ENCODE measurements at places on chromosomes 5 and 9.

GRCh38 chr5:8234179-8234770 lies 365.3 kb downstream of the MTRR start:
- no peak for DNase-seq

DNA sequence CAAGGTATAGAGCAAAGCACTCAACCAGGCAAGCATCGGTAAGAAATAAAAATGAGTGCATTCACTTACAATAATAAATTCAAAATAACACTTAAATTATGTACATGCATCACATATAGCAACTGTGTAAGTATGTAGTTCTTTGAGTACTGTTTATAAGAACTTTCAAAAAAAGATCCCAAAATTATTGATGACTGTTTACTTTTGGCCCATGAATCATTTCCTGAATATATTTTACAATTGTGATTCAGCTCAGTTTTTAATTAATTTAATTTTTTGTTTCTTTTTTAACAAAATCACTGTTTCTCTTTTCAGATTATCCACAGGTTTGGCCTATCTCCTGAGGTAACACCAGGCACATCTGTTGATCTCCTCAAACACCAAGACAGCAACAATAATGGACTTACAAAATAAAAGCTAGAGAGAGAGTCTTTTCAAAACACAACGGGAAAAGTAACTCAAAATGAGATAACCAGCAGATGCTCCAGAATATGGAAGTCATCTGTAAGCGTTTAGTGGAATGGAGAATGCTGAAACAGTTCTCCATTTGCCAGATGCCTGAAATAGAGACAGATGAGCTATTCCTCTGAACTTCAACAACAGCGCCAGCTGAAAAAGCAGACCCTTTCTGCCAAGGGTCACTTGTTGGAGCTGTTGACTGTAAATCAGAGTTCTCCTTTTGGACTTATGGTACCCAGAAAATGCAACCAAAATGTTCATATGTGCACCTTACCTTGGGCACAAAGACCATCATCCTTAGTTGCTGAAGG lies 348.6 kb upstream of the RGMB start:
- no peak for DNase-seq

- no peak for DNase-seq
These were observed 286.1 kb downstream of the RAB3C start for GRCh38 chr5:58868931-58869330.

DNA sequence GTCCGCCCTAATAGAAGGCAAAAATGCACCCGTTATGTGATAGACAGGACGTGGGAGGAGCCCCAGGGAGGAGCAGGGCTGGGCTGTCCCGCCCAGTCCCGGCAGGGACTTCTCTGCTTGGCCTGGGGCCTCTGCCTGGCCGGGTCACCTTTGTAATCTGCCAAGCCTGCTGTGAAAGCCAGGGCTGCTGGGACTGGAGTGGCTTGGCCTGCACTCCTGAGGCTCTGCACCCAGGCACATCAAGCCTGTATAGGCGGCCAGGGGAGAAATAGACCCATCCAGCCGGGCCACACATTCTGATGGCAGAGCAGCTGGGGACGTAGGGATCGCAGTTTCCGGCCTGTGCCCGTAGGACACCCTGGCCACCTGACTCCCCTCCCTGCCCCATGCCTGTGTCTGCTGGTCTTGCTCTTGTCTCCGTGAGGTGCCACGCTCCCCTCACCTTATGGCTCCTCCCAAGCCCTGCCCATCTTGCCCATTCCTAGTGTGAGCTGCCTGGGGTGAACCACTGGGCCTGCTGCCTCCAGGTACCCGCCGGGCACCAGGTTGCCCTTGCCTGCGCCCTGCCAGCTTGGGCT lies 28.1 kb downstream of the DYNC2I2 start:
- no peak for DNase-seq

GRCh38 chr9:69499407-69499806 lies 172.8 kb downstream of the APBA1 start:
- no peak for DNase-seq

DNA sequence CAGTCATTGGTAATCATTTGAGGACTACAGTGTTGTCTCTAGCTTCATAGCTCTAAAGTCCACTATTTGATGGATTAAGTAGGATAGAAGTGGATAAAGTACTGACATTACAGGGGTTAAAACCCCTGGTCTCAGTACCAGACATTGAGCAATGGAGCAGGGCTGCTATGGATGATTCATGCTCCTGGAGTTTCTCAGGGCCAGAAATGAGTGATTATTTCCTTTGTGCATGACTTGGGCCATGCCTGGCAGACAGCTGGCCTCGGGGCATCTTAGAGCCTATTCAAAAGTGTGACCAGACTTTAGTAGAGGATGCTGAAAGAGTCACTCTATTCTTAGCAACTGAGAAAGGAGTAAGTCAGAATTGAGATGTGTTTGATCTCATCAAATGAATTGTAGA lies 350.7 kb upstream of the TLE4 start:
- no peak for DNase-seq

DNA sequence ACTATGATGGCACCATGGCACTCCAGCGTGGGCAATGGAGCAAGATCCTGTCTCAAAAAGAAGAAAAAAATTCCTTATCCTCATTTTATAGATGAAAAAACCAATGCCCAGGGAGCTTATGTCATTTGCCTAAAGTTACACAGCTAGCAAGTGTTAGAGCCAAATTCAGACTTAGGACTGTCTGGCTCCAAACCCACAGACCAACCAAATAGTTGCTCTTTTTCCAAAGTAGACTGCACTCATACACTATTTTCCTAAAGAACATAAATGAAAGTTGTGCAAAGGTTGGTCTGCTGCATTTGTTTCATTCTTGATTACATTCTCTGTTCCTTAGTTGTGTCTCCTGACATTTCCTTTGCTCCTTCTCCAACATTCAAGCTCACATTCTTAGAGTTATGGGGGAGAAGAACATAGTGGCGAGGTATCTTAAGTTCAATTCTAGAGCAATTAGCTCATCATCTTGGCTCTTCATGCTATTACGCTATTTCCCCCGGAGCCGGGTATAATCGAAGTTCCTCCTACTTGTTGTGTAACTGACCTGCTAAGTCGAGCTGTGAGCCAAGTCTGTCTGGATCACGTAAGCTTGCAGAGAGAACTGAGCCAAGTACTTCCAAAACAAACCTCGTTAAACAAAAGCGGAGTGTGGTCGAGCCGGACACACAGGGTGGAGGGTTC lies 138.3 kb downstream of the RFK start:
- DNase-seq = no peak

DNA sequence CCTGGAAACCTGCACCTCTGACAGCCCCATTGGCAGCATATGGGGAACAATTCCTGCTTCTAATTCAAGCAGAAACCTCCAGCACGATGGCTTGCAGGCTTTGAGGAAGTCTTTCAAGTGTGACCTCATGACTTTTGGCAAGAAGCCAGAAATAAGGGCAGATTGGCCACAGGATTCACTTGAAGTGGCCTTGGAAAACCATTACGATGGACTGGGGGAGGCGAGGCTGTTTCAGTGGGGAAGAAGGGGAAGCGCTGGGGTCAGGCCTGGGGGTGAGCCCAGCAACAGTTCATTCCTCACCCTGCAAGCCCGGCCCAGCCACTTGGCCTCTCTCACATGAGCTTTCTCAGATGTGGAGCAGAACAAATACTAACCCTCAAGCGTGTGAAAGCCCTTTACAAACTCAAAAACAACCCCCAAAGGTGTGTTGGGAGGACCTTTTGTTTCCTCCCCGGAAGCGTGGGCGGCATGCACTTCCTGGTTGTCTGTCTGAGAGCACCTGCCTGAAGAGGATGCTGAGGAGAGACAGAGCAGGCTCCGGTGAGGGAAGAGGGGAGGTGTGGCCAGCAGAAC lies 26.9 kb upstream of the EEIG1 start:
- peak; percentile 77 for DNase-seq

- DNase-seq = no peak
These were observed 10.0 kb downstream of the NTRK2 start for GRCh38 chr9:84679571-84679970.

GRCh38 chr9:18920141-18921084 lies 112.6 kb downstream of the SAXO1 start:
- DNase-seq = no peak

GRCh38 chr5:41112486-41113455 lies 41.6 kb upstream of the MROH2B start:
- DNase-seq = no peak

GRCh38 chr9:99873531-99873930 lies 32.9 kb upstream of the STX17 start:
- no peak for DNase-seq

GRCh38 chr5:76532973-76533372 lies 90.2 kb downstream of the F2RL2 start:
- DNase-seq = no peak

DNA sequence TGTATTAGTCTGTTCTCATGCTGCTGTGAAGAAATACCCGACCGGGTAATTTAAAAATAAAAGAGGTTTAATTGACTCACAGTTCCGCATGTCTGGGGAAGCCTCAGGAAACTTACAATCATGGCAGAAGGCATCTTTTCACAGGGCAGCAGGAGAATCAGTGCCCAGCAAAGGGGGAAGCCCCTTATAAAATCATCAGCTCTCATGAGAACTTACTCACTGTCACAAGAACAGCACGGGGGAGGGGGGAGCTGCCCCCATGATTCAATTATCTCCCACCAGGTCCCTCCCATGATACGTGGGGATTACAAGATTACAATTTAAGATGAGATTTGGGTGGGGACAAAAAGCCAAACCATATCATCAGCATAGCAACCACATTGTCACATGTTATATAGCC lies 102.5 kb downstream of the GPBP1 start:
- no peak for DNase-seq

DNA sequence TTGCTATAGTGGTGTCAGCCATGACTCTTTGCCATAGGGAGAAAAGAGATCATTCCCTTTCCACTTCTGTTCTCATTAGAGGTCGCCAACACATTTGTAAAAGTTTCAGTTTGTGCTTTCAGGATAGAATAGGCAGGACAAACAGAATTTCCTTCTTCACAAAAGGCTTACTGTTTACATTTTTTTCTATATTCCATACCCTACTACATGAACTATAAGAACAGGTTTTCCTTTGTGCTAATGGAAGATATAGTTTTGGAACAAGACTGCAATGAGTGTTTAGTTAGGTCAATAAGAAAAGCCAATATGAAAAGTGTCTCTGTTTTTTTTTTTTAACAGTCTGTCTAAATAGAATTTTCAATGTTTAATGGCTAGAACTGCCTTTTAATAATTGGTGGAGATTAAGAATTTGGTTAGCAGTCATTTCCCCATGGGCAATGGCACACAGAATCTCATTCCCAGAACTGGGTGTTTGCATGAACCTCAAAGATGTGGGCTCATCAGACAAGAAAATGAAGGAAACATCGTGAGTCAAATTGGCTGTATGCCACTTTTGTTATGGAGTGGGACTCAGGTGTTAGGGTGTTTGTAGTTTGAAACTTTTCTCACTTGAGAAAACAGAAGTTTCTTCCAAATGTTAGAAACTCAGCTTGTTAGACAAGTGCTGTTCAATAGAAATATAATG lies 75.2 kb upstream of the PRLR start:
- DNase-seq = no peak

DNA sequence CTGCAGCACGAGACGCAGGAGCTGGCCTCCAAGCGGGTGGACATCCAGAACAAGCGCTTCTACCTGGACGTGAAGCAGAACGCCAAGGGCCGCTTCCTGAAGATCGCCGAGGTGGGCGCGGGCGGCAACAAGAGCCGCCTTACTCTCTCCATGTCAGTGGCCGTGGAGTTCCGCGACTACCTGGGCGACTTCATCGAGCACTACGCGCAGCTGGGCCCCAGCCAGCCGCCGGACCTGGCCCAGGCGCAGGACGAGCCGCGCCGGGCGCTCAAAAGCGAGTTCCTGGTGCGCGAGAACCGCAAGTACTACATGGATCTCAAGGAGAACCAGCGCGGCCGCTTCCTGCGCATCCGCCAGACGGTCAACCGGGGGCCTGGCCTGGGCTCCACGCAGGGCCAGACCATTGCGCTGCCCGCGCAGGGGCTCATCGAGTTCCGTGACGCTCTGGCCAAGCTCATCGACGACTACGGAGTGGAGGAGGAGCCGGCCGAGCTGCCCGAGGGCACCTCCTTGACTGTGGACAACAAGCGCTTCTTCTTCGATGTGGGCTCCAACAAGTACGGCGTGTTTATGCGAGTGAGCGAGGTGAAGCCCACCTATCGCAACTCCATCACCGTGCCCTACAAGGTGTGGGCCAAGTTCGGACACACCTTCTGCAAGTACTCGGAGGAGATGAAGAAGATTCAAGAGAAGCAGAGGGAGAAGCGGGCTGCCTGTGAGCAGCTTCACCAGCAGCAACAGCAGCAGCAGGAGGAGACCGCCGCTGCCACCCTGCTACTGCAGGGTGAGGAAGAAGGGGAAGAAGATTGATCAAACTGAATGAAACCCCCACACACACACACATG lies 654 bp downstream of the PURA start:
- DNase-seq = no peak

GRCh38 chr5:168649306-168649705 lies 70.1 kb upstream of the PANK3 start:
- peak; percentile 12 for DNase-seq

GRCh38 chr9:112743216-112743836 lies 7.2 kb upstream of the SNX30 start:
- no peak for DNase-seq

DNA sequence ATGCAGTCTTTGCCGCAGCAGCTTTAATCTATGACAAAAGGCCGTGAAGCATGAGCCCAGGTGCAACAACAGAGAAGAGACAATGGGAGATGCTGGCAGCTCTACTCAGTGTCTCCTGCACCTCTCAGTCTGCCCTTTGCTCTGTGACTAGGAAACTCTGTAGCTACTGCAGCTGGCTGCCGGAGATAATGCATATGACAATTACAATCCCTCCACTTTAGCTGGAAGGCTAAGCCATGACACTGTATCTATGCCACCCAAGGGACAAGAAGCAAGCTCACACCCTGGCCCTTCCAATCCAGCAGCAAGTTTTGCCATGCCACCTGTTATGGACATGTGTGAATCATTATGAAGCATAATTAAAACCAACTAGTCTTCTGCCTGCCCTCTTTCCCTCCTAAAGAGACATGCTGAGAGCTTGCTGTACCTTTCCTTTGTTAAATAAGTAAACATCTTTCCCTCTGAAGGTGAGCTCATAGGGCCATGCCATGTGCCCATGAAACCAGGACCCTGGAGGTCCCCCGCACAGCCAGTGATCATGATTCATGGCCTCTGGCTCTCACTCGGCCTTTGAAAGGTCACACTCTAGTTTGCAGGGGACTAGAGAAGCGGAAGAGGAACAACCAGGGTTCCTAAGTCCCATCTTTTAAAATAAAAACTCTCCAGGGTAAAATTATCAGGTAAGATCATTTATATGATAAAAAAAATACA lies 219.4 kb downstream of the SPOCK1 start:
- no peak for DNase-seq

- DNase-seq = no peak
These were observed 225.4 kb upstream of the RFX3 start for GRCh38 chr9:3751125-3751758.

DNA sequence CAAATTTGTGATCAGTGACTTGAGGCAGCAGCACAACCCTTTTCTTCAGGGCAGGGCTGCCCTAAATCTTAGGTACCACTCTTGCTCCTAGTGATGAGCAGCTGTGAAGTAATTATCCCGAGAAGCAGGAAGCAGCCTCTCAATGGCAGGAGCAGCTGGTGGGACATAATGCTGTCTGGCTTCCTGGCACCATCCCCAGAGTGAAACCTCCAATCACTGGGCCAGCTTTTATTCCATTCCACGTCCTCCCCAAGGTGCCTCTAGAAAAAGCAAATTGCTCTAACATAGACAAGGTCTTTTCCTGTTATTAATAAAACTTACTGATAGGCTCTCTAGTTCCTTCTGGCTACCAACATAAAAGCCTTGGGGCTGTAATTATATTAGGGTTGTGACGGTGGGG lies 154.0 kb downstream of the FRMD3 start:
- DNase-seq = no peak

Data from stimulated activated CD8-positive, alpha-beta memory T cell treated with anti-CD3 and anti-CD28 coated beads, Interleukin-15, amount 100 ng/mL, for 48 hours (primary cell).